OCI-M1 (cell line): ENCODE measurements at places on chromosomes 1 and 21.
A peak's percentile ranks its signal among the peaks of the same experiment; 100 is the strongest.

DNA sequence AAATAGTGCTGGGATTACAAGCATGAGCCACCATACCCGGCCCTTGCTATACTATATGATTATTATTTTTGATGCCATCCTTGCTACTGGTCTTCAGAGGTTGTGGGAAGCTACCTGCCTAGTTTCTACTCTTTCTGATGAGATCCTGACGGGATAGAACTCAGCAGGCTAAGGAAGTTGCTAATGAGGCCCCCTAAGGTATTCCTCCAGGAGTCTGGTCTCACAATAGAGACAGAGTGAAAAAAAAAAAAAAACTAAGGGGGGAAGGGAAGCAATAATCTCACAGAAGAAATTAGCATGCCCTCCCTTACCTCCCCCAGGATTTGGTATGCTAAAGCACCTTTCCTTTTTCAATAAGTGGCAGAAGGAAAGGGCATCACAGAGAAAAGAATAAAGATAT lies 17.6 kb downstream of the INTS3 start:
- no peak for DNase-seq

- DNase-seq = no peak
Observed at GRCh38 chr1:77085109-77085508, 134.1 kb downstream of the PIGK start.

- no peak for DNase-seq
Observed at GRCh38 chr1:210262167-210262896, 29.7 kb downstream of the SERTAD4 start.

GRCh38 chr1:17128361-17128760 lies 9.1 kb upstream of the PADI2 start:
- peak; percentile 45 for DNase-seq

DNA sequence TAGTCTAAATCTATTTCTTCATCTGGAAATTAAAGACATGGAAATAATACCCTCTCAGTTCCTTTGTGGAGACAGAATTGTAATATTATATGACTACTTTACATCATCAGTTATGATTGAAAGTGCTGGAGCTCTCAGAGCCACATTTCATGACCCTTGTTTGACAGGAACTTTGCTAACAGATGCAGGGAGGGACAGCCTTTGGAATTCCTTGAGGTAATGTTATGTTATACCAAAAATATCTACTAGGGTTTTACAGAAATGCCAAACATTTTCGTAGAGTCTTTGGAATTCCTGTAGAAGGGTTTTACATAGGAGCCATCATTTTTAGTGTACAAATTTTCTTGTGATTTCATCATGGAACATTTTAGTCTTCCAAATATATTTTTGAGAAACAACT lies 57.4 kb upstream of the ADAMTS5 start:
- DNase-seq = no peak

- DNase-seq = no peak
Observed at GRCh38 chr1:207817778-207818751, 66.2 kb downstream of the CD46 start.
